ENCODE measurements at places on chromosomes 6 and 20.

- DNase-seq, result no peak
Measured at GRCh38 chr6:6438286-6438685, 117.8 kb upstream of the F13A1 start.

DNA sequence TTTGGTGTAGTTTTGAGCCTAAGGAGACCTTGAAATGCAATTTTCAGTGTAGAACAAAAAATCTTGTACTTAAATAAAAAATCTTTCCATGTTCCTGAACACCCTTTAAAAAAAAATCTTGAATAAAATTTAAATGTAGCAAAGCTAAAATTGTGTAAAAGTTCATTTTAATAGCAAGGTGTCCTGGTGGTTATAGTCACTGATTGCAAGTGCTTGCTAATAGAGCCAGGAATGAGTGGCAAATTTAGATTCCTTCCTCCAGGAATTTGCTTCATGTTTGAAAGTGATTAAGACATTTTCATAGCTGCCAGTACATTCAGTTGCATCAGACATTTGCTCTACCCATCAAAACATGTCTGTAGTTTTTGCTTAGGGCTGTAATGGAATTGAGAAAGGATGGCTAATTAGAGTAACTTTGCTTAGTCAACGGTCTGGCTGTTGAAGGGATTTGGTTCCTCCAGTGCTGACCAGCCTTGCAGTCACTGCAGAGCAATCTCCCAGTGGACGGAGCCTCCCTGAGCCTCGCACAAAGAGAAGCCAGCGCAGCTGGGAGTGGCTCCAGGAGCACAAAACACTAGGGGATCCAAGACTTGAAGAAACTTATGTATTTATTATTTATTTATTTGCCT is 36.5 kb downstream of the AKAP12 start:
- DNase-seq, result no peak

DNA sequence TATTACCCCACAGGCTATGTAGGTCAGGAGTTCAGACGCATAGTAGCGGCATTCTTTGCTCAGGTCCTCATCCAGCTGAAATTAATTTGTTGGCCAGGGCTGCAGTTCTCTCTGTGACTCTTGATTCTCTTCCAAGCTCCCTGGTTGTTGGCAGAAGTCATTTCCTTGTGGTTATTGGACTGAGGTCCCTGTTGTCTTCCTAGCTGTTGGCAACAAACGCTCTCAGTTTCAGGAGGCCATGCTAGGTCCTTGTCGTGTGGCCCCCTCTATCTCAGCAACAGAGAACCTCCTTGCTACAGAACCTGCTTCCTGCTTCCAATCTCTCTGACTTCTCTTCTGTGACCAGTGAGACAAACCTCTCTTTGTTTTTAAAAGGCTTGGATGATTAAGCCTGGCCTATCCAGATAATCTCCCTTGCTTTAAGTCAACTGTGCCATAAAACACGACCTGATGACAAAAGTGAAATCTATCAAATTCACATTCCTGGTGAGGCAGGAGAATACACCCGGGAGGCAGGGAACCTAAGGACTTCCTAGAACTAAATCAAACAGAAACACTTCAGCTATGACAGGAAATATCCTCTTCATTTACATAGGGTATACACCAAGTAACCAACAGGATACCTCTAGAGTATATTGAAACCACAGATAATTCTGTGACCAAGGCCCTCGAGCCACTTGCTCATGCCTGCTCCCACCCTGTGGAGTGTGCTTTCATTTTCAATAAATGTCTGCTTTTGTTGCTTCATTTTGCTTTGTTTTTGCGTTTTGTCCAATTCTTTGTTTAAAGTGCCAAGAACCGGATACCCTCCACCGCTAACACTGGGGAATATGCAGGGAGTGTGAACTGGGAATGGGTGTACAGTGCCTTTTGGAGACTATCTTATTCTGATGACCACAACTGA is 196.0 kb downstream of the BTBD3 start:
- peak; percentile 7 for DNase-seq

- DNase-seq, result no peak
Measured at GRCh38 chr6:52325695-52326471, 36.1 kb upstream of the PAQR8 start.

DNA sequence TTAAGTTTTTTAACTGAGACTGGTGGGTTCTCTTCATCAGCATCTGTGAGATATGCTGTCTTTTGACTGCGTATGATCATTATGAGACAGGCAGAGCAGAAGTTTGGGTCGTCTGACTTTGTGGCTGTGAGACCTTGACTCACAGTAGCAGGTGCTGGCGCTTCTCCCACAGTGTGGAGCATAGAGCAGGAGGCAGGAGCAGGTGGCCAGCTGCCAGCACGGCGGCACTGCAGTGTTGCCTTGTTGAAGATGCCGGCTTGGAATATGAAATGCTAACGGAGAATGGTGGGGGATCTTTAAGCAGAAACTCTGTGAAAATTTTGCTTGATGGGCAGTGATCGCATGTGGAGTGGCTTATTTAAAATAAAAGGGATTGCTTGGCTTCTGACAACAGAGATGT is 105.0 kb downstream of the TIAM2 start:
- peak; percentile 68 for DNase-seq

- no peak for DNase-seq
Measured at GRCh38 chr6:79724816-79725215, 93.7 kb downstream of the SH3BGRL2 start.

DNA sequence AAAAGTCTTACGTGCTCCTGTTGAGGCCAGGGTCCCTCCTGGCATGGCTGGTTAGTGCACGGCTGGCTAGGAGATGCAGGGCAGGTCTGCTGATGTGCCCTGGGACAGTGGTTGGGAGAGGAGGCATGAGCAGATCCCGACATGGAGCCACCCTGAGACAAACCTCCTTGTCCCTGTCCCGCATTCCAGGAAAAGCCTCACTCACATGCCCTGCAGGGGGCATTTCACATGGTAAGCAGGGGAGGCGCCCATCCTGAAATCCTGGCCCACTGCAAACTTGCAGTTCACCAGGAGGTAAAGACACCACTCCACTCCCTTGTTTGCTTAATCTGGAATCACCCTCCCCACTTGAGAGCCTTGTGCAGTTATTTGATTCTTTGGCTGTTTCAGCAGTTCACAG is 116.7 kb upstream of the SLC24A3 start:
- DNase-seq, result no peak

GRCh38 chr6:104449918-104450317 is 409.8 kb downstream of the HACE1 start:
- DNase-seq, result no peak

- peak; percentile 19 for DNase-seq
Measured at GRCh38 chr20:24364482-24364881, 104.9 kb upstream of the SYNDIG1 start.

- DNase-seq, result peak; percentile 96
Measured at GRCh38 chr20:63216041-63216848, at the start of gene YTHDF1. Gene YTHDF1, minus strand, starts transcription at chr20:63216131. Its CDS starts 239 bp downstream, at chr20:63215892.

- no peak for DNase-seq
Measured at GRCh38 chr6:108739496-108740330, 108.5 kb upstream of the ARMC2 start.

- DNase-seq, result no peak
Measured at GRCh38 chr6:6659600-6660327, 71.2 kb downstream of the LY86 start.

DNA sequence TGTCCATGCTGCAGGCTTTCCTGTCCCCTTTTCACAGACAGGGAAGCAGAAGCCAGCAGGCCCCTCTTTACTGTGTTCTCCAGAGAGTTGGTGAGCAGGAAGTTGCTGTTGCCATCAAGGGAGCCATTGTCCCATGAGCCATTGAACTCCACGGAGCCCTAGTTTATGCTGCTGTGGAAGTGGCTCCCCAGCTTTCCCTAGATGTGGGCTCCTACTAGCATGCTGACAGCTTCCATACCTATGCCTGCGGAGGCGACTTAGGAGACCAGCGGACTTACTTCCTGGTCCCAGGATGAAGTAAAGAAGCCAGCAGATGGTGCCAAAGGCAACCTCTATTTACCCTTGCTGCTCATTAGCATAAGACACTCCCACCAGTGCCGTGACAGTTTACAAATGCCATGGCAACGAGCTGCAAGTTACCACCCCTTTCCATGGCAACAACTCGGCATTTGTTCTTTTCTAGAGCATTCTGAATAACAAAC is 30.8 kb upstream of the FKBP1A start:
- no peak for DNase-seq

DNA sequence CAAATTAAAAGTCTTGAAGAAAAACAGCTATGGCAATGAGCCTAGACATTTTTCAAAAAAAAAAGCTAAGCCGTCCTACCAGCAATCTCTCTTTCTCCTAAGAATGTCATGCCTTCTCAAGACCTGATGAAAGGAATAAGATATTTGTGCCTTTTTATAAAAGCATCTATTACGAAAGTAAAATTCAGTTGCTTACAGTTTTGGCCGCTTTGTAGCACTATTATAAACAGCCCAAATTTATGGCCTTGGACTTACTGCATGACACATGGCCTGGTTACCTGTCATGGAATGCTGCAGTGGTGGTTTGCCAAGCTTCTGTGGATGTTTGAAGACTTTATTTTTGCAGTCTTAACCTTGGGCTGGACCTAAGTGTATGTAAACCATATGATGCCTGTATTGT is 22.2 kb upstream of the VAPB start:
- DNase-seq, result no peak

DNA sequence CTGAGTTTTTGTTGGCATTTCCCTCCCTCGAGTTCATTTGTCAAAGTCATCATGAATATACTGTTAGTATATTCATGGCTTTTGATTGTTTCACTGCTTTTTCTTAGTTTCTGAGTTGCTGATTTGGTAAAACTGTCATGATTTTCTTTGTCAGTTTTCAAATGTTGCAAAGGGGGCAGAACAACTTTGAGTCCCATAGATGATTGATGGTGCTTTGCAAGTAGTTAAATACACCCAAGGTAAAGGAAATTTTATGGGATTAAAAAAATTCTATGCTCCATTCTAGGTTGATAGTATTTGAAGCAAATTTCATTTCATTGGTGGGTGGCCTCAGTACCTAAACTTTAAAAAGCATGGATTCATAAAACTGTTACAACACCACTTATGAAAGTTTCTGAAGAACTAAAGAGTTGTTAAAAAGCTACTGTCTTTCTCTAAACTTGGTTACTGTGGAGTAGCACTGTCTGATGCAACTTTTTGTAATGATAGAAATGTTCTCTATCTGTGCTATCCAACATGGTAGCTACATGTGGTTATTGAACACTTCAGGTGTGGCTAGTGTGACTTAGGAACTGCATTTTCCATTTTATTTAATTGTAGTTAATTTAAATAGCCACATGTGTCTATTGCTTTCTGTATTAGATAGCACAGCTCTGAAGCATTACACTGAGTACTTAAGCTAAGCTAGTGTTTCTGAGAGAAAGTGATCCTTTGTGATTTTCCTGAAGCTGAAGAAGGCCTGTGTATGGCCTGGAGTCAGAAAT is 153.6 kb downstream of the ZFAND3 start:
- no peak for DNase-seq

- no peak for DNase-seq
Measured at GRCh38 chr20:44701858-44702256, 13.3 kb upstream of the CCN5 start.

DNA sequence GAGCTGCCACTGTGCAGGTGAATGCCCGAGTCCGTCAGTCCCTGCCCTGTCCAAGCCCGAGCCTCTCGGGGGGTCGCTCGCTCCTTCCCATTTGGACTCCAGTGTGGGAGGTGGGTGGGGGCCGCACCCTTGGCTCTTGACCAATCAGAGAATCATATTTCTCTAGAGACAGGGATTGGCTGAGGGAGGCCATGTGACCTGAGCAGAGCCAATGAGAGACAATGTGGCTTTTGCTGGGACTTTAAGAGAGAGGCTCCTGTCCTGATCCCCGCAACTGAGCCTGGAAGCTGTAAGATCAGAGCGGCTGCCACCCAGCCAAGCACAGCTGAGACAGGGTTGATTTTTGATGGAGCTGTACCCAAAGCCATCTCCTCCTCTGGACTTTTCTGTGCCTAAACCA is 199.3 kb downstream of the TFAP2C start:
- no peak for DNase-seq

- DNase-seq, result no peak
Measured at GRCh38 chr6:149933036-149933435, 8.8 kb upstream of the ULBP2 start.

GRCh38 chr20:63844511-63844991 is 13.5 kb upstream of the ZBTB46 start:
- DNase-seq, result no peak

GRCh38 chr20:34269996-34270627 is 28.9 kb downstream of the ASIP start:
- no peak for DNase-seq

DNA sequence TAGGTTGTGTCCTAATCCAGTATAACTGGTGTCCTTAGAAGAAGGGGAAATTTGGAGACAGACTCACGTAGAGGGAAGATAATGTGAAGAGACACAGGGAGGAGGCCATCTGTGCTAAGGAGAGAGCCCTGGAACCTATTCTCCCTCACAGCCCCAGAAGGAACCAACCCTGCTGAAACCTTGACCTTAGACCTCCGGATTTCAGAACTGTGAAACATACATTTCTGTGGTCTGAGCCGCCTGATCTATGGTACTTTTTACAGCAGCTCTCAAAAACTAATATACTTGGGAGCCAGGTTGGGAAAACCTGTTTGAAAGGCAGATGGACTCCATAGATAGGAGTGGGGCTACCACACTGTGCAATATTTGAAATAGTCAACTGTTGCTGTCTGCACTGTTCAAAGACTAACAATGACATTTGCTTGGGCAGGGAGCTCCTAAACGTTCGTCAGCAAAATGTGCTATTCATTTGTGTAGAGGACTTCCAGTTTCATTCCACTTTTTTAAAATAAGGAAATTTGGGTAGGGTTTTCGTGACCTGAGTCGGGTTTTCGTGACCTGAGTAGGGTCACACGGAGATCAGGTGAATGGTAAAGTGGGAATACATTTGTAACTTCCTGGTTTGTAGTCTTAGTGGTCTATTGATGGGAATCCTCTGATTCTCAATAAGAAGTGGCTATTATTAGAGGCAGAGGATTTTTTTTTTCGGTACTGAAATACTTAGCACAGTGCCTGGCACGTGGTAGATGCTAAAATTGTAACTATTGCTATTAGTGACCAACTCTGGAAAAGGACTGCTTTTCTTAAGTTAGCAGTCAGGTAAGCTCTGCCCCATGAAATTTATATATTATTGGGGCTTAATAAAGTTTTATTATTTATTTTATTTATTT is 11.4 kb downstream of the TAGAP start:
- no peak for DNase-seq

DNA sequence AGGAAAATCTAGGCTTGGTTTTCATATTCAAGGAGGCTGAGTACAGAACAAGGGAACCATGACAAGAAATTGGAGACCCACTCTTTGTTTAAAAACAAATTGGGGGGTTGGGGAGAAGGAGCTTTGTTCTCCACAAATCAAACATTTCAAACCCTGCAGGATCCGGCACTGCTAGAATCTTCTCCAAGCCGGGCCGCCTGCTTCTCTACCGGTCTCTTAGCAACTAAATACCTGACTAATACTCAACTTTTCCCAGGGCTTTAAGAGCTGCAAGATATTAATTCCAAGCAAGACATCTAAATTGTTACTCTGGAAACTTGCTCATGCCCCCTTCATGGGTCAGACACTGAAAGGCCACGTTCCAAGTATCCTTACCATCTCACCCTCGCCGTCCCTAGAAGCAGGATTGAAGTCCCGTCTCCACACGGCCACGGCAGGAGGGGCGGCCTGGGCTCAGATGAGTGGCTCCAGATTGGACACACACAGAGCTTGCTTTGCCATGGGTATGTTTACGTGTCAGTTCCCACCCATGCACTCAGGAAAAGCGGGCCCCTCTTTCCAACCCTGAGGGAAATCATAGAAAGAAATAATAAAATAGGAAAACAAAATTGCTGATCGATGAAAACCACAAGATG is 126.4 kb upstream of the CDH4 start:
- DNase-seq, result no peak
